Glomerular endothelial cell (primary cell): ENCODE measurements at places on chromosomes 4 and X. TPM values are rescaled to one million over a fixed set of nuclear protein-coding genes. Genes with fewer than 3 reads are reported as not detected.

Gene PPP2R3B
- total RNA-seq: 20.3 and 27.7 TPM in 2 replicates

DNA sequence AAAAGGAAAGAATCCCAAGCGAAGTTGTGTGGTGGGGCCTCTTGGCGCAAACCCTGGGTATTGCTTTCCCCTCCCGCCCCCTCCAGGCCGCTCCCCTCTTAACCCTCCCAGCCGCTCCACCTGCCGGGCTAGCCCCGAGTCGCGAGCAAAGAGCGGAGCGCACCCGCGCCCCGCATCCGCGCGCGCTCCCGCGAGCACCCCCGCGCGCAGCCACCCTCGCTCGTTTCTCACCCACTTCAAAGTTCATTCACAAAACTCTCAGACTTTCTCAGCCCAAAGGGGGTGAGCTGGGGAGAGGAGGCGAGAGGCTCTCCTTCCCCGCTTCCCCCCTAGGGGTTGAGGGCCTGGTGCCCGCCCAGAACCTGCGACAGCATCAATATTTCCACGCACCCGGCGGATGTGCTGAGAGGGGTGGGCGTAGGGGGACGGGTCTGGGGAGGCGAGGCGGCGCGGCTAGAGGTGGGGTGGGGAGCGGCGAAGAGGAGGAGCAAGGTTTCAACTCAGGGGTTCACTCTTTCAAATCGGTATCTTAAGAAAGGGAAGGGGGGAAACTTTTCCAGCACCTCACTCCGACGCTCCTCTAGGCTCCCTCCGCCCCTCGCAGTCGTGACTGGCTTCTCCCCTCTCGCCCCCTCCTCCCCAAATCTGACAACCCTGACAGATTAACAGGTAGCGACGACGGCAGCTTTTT is 1.8 kb downstream of the MAML3 start:
- DNase-seq: no peak

DNA sequence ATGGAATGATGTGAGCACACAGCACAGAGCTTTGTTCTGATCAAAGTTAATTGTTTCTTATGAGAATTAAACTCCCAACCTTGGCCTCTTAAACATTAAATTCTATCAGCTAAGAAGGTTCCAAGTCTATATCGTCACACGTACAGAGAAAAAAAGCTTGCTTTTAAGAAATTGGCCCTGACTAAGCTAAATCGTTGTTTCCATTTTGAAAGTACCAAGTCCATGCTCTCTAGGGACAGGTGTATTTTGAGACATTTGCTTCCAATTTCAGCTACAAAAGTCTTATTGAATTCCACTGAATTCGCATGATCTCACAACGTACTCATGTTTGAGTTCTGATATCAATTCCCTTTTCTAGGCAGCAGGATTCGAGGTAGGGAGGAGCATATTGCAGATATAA is 157.4 kb downstream of the SHROOM3 start:
- DNase-seq: no peak

DNA sequence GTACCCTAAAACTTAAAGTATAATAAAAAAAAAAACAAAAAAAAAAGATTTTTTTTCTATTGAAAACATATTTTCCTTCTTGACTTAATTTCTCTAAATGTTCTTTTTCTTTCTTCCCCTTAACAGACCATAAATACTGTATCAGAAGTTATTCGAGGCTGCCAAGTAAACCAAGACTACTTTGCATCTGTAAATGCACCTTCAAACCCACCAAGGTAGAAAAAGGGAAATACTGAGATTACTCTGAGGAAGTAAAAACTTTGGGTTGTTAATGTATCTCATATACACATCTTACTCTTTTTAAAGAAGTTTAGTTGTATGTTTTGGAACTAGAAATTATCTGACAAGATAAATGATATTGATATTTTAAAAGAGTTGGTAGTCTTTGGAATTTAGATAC is 65.6 kb downstream of the USO1 start:
- no peak for DNase-seq

Gene STOX2
- 1.1 TPM in 2 replicates for total RNA-seq
